ENCODE measurements at places on chromosomes 13 and 19. TPM values are rescaled to one million over a fixed set of nuclear protein-coding genes. Genes with fewer than 3 reads are reported as not detected.

DNA sequence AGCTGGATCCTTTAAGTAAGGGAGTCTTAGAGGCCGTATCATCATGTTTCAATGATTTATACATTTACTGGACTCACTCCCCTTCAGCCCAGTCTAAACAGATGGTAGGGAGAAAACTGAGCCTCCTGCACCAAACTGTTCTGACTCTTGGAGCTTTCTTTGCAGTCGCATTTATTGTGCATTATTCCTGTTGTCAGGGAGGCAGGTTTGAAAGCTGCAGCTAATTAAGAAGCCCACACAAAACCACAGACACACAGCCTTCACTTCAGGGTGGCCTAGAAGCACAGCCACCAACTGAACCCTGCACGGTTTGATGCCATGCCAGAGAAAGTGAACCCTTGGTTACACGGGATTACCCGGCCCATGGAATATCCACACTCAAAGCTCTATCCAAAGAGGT lies 911.0 kb downstream of the UQCRFS1 start:
- DNase-seq: no peak
- no peak overlapping the region for H3K4me3 ChIP-seq
- H3K27me3 ChIP-seq: no peaks in the 10 kb centered on the region
- H3K4me1 ChIP-seq: no peaks in the 10 kb centered on the region

Gene GZMM
- total RNA-seq: 76.3 TPM

- no peak for DNase-seq
- H3K36me3 ChIP-seq: peaks cover 61% of the 10 kb centered on the region
- H3K27ac ChIP-seq: no peak overlapping the region
Observed at GRCh38 chr19:52635786-52636570, 2.2 kb downstream of the ZNF83 start.

Gene ALKBH7
- total RNA-seq: 31.9 TPM

DNA sequence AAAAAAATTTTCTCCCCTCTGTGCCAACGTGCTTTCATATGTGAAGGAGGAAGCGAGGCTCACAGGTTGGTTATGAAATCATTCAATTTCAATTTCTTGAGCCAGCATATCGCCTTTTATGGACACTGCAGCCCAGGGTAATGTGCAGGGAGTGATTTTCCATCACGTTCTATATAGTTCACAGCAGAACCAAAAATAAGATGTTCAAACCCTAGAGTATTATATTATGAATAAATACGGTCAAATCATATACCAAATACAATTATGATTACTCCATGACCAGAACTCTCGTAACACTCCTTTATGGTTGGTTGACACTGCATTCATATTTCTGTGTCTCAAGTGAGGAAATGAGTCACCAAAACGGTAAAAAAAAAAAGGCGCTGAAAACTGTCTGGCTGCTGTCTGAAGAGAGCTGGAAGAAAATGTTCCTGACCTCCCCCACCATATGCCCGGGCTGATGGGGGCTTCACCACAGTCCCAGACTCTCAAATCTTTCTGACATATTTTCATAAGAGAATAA lies 75.8 kb upstream of the UBAC2 start:
- no peaks in the 10 kb centered on the region for H3K27me3 ChIP-seq
- H3K4me1 ChIP-seq: peaks cover 50% of the 10 kb centered on the region
- peak overlapping the region; percentile 55 for H3K4me3 ChIP-seq
- DNase-seq: no peak
- peak overlapping the region; percentile 85 for H3K27ac ChIP-seq

DNA sequence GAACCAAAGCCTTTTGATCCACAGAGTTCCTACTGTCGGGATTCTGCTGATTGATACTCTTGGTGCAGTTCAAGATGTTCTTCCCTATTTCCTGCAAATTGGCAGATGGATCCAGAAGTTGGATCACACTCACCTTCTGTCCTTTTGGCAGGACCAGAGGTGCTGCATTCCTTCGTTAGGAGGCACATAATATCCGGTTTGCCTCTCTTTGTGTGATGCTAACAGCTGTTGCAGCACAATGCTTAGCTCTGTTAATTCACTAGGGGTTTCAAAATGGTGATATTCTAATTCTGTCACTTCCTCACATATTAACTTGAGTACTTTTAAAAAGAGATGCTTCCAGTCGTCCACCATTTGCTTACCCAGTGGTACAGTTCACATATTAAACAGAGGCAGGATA lies 15.2 kb upstream of the CHST8 start:
- no peak overlapping the region for H3K27ac ChIP-seq
- no peak overlapping the region for H3K4me3 ChIP-seq
- no peaks in the 10 kb centered on the region for H3K4me1 ChIP-seq
- peaks cover 11% of the 10 kb centered on the region for H3K27me3 ChIP-seq
- H3K36me3 ChIP-seq: no peaks in the 10 kb centered on the region
